ENCODE measurements at places on chromosomes 11 and 22.

GRCh38 chr11:35040221-35040942, 98.6 kb upstream of the CD44 start:
- no peak for DNase-seq

DNA sequence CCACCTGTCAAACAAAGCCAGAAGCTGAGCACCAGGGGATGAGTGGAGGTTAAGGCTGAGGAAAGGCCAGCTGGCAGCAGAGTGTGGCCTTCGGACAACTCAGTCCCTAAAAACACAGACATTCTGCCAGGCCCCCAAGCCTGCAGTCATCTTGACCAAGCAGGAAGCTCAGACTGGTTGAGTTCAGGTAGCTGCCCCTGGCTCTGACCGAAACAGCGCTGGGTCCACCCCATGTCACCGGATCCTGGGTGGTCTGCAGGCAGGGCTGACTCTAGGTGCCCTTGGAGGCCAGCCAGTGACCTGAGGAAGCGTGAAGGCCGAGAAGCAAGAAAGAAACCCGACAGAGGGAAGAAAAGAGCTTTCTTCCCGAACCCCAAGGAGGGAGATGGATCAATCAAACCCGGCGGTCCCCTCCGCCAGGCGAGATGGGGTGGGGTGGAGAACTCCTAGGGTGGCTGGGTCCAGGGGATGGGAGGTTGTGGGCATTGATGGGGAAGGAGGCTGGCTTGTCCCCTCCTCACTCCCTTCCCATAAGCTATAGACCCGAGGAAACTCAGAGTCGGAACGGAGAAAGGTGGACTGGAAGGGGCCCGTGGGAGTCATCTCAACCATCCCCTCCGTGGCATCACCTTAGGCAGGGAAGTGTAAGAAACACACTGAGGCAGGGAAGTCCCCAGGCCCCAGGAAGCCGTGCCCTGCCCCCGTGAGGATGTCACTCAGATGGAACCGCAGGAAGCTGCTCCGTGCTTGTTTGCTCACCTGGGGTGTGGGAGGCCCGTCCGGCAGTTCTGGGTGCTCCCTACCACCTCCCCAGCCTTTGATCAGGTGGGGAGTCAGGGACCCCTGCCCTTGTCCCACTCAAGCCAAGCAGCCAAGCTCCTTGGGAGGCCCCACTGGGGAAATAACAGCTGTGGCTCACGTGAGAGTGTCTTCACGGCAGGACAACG, 11.7 kb downstream of the CXCR5 start:
- peak; percentile 46 for DNase-seq

DNA sequence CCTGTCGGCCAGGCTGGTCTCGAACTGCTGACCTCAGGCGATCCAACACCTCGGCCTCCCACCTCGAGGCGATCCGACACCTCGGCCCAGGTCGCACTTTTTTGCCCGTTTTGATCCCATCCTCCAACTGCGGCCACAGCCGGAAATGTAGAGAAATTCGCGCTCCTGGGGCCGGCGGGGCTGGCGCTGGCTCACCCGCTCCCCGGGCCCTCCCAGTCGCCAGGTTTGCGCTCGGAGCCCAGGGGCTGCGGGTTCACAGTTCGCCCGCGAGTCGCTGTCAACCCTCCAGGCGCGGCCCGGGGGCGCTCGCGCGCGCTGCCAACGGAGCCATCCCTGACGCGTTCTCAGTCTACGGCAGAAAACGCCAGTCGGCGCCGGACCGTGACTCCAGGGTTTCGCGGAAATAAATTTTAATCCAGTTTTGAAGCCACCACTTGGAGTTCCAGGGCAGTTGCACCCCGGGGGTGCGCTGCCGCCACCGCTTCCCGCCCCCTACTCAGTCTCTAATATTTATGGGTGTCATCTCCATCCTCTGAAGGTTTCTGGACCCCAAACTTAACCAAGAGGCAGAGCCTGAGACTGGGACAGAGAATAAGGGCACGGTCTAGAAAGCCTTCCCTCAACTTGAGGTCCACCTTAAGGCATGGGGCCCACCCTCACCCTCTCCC, 1.5 kb upstream of the KLHDC7B start:
- DNase-seq, result peak; percentile 90

GRCh38 chr11:2901196-2901796, 15.7 kb upstream of the CDKN1C start:
- peak; percentile 67 for DNase-seq

GRCh38 chr11:134041349-134041748, 27.5 kb upstream of the JAM3 start:
- DNase-seq, result no peak

GRCh38 chr11:134949121-134950090, 537.4 kb upstream of the B3GAT1 start:
- DNase-seq, result no peak

Measured in upper lobe of left lung (tissue), 6 donors.